ENCODE measurements at places on chromosomes 12 and 14.

DNA sequence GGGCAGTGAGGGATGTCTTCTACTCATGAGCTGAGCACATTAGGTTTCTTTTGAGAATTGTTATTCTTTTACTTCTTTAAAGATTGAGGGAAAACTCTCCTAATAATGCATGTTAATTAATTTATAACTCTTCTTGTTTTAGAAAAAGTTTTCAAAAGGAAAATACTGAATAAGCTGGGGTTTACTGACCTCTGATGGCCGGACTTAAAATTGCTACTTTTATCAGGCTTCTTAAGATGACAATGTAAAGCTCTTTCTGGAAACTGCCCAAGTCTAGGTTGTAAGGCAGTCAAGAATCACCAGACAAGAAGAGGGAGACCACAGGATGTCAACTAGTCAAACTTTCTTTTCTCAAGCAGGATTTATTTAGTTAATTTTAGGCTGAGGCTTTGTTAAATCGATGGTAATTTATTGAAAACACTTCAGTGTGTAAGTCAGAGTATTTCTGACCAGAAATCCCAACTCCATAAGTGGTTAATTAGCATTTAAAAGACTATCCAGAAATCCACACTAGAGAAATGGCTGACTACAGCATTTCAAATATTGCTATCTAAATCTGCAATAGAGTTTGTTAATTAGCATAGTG, 82.1 kb downstream of the AVPR1A start:
- DNase-seq: peak; percentile 75

- DNase-seq: no peak
Observed at GRCh38 chr14:56176530-56176929, 58.3 kb downstream of the PELI2 start.

DNA sequence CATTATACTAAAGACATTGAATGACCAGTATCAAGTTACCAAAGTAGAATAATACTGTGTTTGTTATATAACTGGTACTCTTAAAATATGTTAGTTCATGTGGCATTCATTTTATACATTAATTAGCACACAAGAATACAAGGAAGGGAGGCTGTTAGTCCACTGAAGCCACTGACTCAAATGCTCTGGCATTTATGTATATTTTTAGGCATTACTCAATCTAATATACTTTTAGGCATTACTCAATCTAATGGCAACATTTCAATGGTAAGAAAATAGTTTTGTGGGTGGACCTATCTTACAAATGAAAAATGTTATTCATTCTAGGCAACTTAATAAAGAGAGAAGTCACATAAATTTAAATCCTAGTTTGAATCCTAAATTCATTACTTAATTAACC, 874.4 kb upstream of the USP15 start:
- no peak for DNase-seq

DNA sequence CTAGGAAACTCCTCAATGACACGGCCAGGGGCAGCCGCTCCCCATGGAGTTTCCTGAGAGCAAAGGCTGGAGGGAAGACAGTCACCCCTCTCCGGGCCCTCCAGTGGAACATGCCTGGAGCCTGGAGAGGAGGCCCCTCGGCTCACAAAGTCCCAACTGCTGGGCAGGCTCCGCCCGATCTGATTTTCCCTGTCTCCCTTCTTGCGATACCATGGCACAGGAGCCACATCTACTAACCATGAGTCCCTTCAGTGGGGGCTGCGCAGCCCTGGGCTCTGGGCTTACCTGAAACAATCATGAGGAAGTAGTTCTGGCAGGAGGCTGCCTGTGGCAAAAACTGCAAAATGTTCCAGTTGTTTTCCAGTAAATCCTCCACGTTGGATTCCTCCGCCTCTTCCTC, 15.3 kb downstream of the P2RX2 start:
- no peak for DNase-seq

DNA sequence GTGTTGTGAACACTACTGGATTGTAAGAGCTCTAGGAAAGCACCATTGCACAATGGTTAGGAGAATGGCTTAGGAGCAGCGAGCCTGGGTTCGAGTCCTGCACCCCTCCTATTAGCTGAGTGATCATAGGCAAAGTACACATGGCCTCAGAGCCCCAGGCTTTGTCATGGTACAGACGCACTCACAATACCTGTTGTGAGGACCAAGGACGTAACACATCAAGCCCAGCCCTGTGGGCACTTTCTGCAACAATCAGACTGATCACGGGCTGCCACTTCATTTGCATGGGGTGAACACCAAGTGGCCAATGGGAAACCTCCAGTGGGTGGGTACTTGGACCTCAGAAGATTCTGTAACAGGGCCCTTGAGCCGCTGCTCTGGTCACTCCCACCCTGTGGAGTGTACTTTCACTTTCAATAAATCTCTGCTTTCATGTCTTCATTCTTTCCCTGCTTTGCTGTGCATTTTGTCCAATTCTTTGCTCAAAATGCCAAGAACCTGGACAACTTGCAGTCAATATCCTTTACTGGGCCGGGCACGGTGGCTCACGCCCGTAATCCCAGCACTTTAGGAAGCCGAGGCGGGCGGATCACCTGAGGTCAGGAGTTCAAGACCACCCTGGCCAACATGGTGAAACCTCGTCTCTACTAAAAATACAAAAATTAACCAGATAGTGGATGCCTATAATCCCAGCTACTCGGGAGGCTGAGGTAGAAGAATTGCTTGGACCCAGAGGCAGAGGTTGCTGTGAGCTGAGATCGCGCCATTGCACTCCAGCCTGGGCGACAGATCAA, 28.2 kb downstream of the GLRX5 start:
- peak; percentile 16 for DNase-seq

GRCh38 chr14:93073910-93074769, 41.6 kb downstream of the ITPK1 start:
- peak; percentile 31 for DNase-seq

- DNase-seq: no peak
Observed at GRCh38 chr12:119068129-119068856, 87.0 kb downstream of the SRRM4 start.

DNA sequence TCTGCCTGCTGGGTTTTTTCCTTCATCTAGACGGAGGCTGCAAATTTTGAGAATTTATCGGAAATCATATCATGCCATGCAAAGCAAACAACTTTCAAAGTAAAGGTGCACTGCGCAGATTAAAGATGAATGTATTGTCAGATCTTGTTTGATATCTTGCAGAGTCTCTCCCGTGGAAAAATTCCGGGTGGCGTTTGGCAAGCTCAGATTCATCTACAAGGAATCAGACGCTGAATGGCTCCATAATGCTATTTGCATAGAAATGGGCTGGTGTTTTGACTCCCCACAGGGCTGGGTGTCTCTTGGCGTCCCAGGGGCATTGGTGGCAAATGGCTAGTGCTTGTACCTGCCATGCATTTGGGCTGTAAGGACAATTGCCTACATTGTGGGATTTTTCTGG, 274.0 kb downstream of the VRK1 start:
- DNase-seq: no peak

DNA sequence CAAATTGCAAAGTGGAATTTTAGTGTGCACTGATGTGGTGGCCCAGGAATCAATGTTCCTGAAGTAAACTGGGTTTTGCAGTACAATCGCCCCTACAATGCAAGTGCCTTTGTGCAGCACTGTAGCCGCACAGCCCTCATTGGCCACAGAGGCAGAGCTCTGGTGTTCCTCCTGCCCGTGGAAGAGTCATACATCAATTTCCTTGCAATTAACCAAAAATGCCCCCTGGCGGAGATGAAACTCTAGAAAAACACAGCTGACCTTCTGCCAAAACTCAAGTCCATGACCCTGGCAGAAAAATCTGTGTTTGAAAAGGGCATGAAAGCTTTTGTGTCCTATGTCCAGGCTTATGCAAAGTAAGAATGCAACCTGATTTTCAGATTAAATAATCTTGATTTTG, 117.9 kb upstream of the PRB2 start:
- no peak for DNase-seq

GRCh38 chr14:63248211-63248610, 44.0 kb downstream of the RHOJ start:
- peak; percentile 53 for DNase-seq

DNA sequence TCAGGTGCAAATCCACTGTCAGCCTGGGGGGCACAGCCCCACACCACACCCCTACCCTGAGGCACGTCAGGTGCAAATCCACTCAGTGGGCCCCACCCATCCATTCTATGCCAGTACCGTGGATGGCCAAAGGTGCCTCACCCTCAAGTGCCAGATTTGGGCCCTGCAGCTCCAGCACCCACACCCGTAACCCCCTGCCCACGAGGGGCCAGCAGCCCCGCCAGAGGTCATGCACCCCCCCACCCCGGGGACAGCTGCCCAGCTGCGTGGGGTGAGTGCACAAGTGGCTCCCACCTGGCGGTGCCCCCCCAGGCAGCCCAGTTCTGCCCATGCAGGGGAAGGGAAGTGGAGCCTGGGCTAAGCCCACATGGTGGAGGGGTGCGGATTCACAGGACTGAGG, 51.2 kb downstream of the FBRSL1 start:
- DNase-seq: no peak

DNA sequence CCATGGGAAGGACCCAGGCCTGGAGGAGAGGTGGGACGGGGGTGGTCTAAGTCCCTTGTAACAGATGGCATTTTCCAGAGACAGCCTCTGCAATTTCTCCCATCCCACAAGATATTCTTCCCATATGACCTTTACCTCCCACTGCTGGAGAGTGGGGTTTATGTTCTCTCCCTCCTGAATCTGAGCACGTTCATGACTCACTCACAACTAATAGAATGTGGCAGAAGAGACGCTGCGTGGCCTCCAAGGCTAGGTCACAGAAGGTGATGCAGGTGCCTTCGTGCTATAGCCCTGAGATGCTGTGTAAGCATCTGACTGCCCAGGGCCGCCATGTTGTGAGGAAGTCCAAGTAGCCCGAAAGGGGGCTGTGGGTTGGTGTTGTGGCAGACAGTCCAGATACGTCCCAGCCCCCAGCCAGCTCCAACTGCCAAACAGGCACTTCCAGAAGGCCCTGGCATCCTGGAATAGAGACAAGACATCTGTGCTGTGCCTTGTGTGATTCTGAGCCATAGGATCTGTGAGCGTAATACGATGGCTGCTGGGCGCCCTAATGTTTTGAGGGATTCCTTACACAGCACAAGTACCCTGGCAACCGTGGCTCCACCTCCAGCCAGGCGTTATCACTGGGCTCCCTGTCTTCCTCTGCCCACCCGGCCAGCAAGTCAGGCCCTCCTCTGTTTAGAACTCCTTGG, 56.1 kb upstream of the NCOR2 start:
- no peak for DNase-seq

DNA sequence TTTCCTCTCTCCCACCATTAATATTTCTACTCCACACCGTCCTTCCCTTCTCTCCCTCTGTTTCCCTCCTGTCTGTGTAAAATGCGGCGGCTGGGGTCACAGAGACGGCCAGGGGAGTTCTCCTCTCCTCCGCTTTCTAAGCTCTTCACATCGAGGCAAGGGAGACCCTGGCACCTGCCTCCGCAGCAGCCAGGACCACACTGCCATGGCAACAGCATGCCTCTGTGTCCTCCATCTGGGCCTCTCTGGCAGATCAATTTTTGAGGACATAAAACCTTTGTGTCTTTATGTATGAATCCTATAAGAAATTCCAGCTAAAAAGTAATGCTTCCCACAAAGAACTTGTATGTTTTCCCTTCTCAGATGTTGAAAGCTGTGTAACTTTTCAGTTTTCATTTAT, 41.4 kb downstream of the DYRK4 start:
- no peak for DNase-seq

DNA sequence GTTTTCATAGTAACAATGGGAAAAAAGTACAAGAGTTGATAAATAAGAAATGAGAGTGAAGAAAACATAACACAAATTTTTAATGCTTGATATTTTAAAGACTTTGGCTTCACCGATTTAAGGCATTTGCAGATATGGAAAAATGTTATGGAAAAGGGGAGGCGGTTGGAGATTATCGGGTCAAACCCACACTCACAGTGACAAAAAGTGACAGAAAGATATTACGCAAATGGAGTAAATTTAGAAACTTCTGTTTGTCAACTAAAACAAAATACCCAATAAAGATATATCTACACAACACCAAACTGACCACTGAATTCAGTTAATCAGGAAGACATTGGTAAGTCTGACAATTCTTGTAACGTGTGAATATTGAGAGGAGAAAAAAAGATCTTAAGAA, 2.5 kb downstream of the PPP1R12A start:
- DNase-seq: no peak

- no peak for DNase-seq
Observed at GRCh38 chr14:61342932-61343331, 21.6 kb downstream of the PRKCH start.

DNA sequence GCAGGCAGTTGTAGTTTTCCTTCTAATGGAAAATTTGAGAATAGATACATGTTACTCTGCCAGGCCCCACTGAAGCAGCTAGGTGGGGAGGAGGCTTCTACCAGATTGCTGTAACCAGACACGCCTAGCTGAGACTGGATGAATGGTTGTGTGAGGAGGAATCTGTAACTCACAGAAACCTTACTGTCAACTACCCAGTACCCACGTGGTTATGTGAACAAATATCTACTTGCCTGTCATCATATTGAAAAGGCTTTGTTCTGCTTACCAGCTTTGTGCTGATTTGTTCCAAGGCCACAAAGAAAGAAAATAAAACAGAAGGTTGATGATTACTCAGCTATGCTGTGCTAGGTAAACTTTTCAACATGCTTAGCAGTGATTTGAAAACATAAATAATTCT, 167.2 kb downstream of the CAPZA3 start:
- DNase-seq: no peak

GRCh38 chr14:61174987-61175386, 106.2 kb downstream of the TMEM30B start:
- DNase-seq: peak; percentile 73

GRCh38 chr12:129887101-129887500, 16.7 kb downstream of the TMEM132D start:
- no peak for DNase-seq

- DNase-seq: no peak
Observed at GRCh38 chr12:117853600-117853999, 115.2 kb downstream of the KSR2 start.

All from EL (cell line).